ENCODE measurements at places on chromosomes 5 and 9. TPM values are rescaled to one million over a fixed set of nuclear protein-coding genes. Genes with fewer than 3 reads are reported as not detected.

Gene PROB1
- 5.9 TPM for total RNA-seq

Gene CCL28
- total RNA-seq, result not detected

- DNase-seq, result no peak
These were observed 28.9 kb downstream of the TAF11L14 start for GRCh38 chr5:17663182-17663581.

DNA sequence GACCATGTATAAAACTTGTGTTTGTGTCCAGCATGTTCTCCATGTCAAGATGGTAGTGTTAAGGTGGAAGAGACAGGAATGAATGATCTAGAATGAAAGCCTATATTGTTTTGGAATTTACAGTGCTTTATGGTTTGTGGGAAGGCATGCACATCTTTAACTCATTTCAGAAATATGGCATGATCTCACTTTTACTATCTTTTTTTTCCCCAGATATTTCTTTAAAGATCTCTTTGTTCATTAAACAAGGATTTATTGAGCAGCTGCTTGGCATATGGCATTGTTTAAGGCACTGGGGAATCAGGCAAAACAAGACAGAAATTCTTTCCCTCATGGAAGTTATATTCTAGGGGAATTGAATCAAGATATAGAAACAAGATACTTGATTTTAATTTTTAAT is 51.7 kb downstream of the SLC12A2 start:
- DNase-seq, result no peak
